ENCODE measurements at places on chromosomes 2 and 18.

DNA sequence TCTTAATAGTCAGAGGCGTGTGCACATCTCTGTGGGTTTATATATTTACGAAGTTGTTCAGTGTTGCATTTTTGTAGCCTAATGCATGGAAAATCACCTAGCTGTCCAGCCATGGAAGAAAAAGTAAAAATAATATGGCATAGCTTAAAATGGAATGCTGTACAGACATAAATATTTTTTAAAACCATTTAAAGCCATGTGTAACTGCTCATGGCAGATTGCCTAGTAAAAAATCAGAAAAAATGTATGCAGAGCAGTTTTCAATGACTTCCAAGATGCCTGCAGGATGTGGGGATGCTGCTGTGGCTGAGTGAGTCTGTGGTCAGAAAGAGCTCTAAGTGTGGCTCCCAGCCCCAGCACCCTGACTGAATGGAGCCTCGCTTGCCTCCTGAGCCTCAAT lies 64.8 kb upstream of the ALKAL2 start:
- no peak for DNase-seq

DNA sequence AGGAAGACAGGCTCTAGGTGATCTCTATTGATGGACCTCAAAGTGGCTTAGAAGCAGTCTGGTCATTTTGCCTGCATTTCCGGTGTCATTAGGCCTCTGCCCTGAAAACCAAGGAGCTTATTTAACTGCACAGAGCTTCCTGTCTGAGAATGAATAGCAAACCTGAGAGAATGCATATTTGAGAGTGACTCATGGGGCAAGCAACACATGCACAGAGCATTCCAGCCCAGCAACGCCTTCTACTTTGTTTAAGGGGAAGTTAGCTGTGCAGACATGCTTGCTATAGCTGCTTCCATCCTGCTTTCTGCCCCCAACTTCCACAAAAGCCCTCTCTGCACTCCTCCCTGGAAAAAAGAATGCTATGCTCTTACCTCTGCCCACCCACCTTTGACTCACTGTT lies 232.8 kb downstream of the GRB14 start:
- DNase-seq, result no peak

DNA sequence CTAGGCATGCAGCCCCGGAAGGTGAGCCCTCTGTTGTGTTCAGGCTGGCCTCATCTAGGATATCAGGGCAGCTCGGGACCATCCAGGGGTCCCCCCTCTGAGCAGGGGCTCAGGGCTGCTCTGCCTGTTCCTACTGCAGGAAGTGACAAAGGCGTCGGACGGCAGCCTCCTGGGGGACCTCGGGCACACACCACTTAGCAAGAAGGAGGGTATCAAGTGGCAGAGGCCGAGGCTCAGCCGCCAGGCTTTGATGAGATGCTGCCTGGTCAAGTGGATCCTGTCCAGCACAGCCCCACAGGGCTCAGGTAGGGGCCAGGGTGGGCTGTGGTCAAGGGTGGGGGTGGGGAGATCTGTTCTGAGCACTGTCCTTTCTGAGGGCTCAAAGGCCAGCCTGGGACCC lies 13.1 kb downstream of the KCNIP3 start:
- DNase-seq, result no peak

DNA sequence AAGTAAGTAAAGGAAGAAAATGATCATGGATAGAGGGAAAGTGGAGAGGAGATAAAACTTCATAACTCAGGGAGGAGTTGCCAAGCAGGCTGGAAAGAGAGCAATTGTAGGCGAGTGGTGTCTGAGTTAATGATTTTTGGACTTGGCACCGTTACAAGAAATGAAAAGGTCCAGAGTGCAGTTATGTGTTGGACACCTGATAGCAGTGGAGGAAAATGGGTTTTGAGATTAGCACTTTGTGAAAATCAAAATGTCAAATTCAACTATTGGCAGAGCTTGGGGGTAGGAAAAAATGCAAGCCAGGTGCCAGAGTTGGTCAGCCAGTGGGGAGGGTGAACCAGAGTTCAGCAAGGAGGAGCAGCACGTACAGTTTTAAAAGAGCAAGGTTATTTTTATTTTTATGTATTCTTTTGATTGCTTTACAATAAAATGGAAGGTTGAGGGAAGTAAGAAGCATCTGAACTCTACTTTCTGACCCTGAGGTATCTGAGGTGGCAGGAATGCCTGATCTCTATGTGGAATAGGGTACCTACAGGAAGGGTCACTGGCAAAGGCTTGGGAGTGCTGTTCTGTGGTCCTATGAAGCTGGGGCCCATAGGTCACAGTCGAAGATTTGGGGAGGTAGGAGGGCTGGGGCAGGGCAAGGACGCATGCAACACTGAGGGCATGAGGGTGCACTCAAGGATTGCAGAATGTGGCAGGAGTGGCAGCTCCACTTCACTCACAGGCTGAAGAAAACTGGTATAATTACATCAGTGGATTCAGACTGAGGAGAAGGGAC lies 127.5 kb downstream of the CD8B2 start:
- no peak for DNase-seq

GRCh38 chr2:121095257-121096080 lies 189.5 kb downstream of the TFCP2L1 start:
- no peak for DNase-seq

- no peak for DNase-seq
Measured at GRCh38 chr18:5717256-5717655, 173.5 kb upstream of the EPB41L3 start.

DNA sequence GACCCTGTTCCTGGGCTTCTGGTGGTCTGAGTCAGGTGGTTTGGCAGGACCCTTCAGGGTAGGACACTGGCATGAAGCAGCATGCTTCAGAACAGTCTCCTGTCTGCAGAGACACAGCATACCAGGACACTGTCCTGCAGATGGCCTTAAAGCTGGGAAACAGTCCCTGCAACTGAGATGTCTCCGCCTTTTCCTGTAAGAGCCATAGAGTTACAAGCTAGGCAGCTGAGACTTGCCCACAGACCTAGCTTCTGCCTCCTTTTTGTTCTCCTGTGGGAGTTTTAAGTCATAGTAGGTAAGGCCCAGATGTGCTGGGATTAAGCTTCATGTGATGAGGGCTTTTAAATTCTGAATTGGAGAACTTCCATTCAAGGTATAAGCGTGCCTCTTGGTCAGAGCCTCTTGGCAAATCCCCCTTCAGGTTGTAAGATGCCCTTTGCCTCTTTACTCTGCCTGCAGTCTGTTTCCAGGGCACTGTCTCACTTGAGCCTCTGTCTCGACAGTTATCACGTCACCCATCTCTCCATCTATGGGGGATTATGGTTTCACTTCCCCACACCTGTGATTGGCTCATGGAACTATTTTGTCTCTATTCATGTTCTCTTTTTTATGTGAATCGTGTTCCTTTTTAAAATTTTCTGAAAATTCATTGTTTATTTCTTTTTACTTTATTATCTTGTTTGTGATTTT lies 51.8 kb downstream of the COA5 start:
- DNase-seq, result no peak

- DNase-seq, result no peak
Measured at GRCh38 chr2:203824603-203825002, 43.0 kb upstream of the CTLA4 start.

- DNase-seq, result no peak
Measured at GRCh38 chr2:8049176-8049575, 632.7 kb upstream of the ID2 start.

DNA sequence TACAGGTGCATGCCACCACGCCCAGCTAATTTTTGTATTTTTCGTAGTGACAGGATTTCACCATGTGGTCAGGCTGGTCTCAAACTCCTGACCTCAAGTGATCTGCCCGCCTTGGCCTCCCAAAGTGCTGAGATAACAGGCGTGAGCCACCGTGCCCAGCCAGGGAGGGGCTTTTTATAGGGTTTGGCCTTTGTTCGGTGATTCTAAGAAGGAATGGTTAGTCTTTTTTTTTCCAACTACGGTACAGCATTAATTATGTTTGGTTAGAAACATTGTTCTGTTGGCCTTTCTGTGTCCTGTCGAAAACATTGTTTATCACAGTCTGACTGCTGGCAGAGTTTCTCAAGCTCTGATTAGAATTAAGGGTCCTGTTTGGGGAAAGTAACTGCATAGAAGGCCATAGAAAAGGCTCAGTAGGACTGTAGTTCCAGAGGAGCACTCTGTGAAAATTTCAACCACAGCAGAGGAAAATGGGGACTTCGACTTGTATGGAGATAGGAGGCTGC lies 19.3 kb upstream of the SMCHD1 start:
- DNase-seq, result no peak

DNA sequence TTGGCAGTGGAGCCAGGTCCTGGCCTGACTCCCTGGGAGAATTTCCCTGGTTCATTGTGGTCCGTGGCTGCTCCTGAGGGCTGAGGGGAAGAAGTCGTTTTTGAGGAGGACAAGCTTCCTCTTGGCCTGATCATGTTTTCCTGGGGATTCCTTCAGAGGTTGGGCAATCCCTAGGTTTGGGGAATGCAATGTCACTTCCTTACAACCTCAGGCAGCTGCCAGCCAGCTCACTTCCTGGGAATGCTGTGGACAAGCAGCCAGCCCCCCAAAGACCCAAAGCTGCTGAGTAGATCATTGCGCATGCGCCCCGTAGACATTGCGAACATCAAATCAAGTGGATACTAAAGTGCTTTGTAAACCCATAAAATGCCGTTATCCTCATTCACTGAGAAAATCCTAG lies 7.7 kb upstream of the DNMT3A start:
- DNase-seq, result no peak

DNA sequence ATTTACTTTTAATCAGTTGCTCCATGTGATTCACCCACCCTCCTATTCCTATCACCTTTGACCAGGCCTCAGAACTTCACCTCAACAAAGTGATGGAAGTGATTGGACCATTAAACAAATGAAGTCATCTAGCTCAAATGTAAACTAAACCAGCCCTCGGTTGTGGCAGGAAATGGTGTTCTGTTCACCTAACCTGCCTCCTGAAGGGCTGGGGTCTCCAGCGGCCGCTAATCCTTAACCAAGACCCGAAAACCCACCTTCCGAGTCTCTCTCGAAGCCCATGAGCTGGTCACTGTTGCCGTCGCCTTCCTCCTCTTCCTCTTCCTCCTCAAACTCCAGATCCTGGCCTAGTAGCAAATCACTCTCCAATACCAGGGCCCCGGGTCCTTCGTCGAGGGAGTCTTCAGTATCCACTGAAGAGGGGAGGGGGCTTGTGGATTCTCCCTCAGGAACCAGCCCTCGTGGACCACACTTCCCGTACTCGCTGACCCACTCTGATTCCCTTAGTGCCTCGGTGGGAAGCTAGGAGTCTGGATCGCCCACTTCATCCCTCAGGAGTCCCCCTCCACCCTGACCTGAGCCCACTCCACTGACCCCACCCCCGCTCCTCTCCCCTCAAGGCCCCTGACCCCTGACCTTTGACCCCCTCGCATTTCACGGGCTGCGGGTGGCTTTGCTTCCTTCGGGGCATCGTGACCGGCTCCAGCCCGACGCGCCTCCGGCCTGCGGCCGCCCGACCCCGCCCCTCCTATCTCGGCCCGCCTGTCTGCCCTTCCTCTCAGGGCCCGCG lies 503 bp downstream of the ZNF513 start:
- peak; percentile 32 for DNase-seq

GRCh38 chr2:241895712-241896641 lies 26.4 kb downstream of the RTP5 start:
- DNase-seq, result no peak

DNA sequence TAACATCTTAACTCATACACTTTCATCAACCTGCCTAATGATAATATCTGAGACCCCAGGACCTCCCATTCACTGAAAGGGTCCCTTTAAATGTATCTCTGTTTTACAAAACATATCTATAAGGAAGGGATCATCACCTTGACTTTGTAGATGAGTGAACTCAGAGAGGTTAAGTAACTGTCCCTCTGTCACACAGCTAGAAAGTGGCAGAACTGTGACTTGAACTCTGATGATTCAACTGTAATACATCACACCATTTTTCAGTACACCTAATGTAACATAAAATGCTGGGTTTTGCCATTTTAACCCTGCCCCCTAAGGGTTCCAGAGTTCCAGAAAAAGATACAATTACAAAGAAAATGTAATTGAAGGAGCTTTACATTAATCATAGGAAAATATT lies 234.6 kb downstream of the ZEB2 start:
- no peak for DNase-seq

- no peak for DNase-seq
Measured at GRCh38 chr18:44602845-44603244, 77.8 kb upstream of the SETBP1 start.

DNA sequence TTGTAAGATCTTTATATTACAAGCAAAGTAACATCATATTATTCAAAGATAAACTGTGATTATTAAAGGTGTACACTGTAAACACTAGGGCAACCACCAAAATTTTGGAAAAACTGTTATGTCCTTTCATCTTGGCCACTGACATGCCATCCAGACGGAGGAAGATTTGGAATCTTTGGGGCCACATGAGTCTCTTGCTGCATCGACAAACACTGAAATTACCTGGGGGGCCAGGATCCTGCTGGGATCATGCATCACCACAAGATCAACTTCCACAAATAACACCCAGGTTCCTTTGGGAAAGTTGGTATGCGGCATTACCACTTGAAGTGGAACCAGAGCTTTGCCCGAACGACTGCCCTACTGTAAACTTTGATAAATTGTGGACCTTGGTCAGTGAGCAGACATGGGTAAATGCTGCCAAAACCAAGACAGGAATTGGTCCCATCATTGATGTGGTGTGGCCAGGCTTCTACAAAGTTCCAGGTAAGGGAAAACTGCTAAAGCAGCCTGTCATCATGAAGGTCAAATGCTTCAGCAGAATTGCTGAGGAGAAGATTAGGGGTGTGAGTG lies 110.6 kb upstream of the UXS1 start:
- no peak for DNase-seq

GRCh38 chr2:31784868-31785267 lies 204.1 kb upstream of the SRD5A2 start:
- no peak for DNase-seq

GRCh38 chr2:55951533-55951932 lies 28.0 kb upstream of the EFEMP1 start:
- no peak for DNase-seq

DNA sequence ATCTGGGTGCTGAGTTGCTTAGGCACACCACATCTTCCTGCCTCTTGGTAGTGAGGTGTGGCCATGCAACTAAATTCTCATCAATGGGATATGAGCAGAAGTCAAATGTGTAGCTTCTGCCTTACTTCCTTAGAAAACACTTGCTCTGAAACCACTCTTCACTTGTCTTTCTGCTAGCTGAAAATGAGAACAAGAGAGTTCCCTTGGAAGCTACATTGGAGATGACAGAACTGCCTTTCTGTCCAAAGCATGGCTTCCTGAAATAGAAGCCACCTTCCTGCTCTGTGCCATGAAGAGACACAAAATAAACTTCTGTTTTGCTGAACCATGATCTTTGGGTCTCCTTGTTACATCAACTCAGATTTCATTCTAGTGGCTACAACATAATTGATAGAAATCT lies 659.9 kb downstream of the IRS1 start:
- no peak for DNase-seq
